ENCODE measurements at places on chromosomes 12 and 14.

- no peak for DNase-seq
These were observed 26.0 kb downstream of the SCYL2 start for GRCh38 chr12:100293017-100293416.

DNA sequence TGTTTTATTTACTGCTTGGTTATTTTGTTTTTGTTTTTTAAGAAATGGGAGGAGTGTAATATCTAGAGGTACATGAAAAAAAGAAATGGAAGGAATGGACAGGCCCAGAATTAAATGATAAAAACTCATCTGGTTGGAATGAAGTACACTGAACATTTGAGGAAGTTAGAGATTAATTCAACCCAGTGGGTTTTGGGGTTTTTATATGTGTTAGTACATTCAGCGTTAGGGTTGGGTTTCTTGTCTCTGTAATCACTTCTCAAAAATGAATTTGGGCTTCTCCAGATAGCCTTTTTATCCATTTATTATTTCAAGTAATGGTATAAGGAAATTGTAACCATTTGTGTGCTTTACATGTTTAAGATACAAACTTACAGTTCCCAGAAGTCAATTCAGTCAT is 19.5 kb upstream of the NUP107 start:
- DNase-seq, result no peak

DNA sequence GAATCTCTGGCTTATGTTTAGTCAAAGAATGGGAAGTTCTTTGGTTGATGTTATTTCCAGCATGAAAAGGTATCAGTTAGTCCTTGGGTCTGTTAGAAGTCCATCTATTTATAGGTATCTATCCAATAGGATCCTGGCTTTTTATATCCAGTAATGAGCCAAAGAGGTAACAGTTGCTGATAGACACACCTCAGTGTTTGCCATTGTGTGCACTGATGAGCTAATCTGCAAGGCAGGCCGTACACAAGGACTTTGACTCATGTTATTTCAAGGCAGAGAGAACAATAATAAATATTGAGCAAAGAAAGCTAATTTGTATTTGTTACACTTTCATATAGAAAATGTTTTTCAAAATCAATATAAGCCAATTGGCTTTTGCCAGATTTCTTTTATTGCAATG is 56.4 kb downstream of the GLT1D1 start:
- DNase-seq, result no peak

GRCh38 chr12:98894412-98895085 is 249.5 kb downstream of the APAF1 start:
- no peak for DNase-seq

DNA sequence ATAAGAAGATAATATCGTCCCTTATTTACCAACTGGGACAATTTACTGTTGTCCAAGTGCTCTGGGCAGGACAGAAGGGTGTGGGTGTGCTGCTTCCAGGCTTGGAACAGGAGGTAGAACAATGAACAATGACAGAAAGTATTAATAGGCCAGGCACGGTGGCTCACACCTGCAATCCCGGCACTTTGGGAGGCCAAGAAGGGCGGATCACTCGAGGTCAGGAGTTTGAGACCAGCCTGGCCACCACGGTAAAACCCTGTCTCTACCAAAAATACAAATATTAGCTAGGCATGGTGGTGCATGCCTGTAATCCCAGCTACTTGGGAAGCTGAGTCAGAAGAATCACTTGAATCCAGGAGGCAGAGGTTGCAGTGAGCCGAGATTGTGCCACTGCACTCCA is 2.5 kb downstream of the IFI27 start:
- no peak for DNase-seq

GRCh38 chr14:88430976-88431375 is 45.5 kb downstream of the SPATA7 start:
- no peak for DNase-seq

- DNase-seq, result no peak
These were observed 7.0 kb upstream of the B4GALNT3 start for GRCh38 chr12:452667-453210.

DNA sequence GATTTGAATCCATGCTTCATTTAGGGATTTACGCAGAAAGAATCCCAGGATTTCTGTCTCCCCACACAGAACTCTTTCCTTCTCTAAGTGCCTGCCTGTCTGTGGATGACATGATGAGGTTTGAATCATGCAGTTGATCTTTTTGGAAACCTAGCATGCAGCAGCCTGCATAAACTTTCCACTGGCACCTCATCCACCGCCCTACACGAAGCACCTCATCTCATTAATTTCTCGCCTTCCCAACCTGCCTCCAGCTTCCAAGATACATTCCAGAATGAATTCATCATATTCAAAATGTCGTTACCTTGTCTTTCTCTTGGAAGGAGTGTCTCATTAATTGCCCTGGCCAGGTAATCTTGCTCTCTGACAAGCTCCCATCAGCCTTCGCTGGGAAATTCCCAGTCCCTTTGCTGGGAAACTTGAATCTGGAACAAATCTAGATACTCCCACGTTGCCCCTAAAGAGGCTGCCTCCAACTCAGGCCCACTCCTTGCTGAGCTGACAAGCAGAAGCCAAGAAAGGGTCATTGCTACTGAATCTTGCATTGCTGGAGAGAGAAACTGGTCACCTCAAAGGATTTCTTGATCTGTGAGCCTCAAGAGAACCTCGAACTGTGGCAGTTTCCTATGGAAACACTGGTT is 48.2 kb downstream of the SERPINA3 start:
- DNase-seq, result no peak

DNA sequence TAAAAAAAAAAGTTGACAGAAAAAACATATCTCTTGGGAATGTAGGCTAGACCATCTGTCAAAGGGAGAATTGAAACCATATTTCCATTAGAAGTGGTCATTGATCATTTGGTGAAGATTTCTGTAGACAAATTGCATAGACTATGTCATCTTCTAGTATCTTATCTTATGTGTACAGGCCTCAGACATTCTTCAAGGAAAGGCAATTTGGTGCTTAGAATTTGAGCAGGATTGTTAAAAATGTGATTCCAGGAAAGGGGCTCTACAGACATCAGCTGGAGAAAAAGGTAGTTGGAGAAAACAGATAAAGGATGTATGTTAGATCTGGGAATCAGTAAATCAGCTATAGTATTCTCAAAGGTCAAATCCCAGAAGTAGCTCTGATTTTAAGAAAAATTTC is 627.1 kb downstream of the TMTC2 start:
- no peak for DNase-seq

GRCh38 chr12:46533723-46534122 is 161.2 kb upstream of the SLC38A2 start:
- no peak for DNase-seq

DNA sequence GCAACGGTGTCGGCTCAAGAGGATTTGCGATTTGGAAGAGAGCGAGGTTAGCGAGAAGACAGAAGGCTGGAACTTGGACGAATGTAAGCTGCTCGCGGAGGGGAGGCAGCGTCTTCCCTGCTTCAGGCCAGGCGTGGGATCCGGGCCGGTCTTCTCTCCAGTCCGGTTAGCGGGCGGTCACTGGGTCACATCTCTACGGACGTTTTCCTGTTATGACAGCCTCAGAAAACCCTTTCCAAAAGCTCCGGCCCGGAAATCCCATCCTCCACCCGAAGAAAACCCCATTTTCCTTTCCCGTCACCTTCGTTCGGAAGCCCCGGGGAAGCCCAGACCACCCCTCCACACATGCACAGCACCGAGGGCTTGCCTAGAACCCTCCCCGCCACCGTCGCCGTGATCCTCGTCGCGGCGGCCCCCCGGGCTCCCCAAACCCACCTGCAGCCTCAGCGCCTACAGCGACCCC is 268 bp downstream of the NDUFB1 start:
- DNase-seq, result no peak

- DNase-seq, result no peak
These were observed 7.9 kb downstream of the GSC start for GRCh38 chr14:94761997-94762377.

GRCh38 chr12:94511506-94511905 is 51.8 kb upstream of the CEP83 start:
- DNase-seq, result no peak

- DNase-seq, result no peak
These were observed 27.9 kb upstream of the CTDSP2 start for GRCh38 chr12:57874166-57875108.

- DNase-seq, result no peak
These were observed 589.3 kb upstream of the TMEM132C start for GRCh38 chr12:127677537-127678131.

GRCh38 chr12:66108386-66108785 is 22.2 kb downstream of the LLPH start:
- no peak for DNase-seq

GRCh38 chr14:49056021-49056420 is 530.2 kb downstream of the RPS29 start:
- no peak for DNase-seq

DNA sequence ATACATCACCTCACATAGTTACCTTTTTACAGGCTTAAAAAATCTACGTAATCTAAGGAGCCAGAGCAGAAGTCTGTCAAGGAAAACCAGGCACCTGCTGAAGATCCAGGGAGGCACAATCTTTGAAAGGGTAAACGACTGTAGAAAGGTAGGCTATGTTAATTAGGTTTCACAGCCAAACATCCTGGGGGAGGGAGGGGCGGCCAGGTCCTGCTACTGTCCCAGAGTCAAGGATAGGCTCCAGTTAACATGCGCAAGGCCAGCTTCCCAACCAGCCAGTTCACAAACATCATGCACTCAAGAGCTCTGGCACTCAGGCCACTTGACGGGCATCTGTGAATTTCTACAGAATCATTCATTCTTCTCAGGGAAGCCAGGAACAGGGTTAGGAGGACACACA is 22.9 kb downstream of the NIN start:
- no peak for DNase-seq

- no peak for DNase-seq
These were observed 616.3 kb downstream of the LRFN5 start for GRCh38 chr14:42222924-42223471.

DNA sequence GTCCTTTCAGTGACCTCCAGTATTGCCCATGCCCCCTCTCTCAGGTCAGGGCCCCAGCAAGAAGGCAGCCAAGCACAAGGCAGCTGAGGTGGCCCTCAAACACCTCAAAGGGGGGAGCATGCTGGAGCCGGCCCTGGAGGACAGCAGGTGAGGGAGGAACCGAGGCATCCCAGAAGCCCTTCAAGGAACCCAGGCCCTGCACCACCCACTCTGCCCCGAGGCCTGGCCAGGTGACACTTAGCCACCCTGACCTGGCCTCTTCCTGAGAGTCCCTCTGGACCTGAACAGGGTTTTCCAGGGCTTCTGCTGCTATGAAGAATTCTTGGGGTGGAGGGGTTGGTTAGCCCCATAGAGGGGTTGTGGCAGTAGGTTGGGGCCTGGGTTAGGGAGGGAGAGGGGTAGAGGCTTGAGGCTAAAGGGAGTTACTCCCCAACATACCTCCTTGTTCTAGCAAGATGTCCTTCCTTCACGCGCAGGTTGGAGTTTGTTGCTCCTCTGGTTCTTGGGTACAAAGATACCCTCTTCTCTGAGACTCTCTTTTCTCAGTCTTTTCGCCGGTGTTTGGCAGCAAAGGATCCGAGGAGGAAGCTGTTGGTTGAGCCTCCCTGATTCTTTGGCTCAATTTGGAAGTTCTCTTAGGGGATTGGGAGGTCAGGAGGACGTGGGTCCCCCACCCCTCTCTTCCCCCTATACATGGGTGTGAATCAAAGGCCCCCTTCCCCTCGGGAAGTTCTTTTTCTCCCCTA is 2.1 kb downstream of the TARBP2 start:
- DNase-seq, result no peak

GRCh38 chr12:118981285-118982211 is at the start of gene SRRM4:
Gene SRRM4, plus strand, starts transcription at chr12:118981541. Its CDS starts 342 bp downstream, at chr12:118981883.
- no peak for DNase-seq

- no peak for DNase-seq
These were observed 23.3 kb downstream of the CLEC1A start for GRCh38 chr12:10075451-10075850.

DNA sequence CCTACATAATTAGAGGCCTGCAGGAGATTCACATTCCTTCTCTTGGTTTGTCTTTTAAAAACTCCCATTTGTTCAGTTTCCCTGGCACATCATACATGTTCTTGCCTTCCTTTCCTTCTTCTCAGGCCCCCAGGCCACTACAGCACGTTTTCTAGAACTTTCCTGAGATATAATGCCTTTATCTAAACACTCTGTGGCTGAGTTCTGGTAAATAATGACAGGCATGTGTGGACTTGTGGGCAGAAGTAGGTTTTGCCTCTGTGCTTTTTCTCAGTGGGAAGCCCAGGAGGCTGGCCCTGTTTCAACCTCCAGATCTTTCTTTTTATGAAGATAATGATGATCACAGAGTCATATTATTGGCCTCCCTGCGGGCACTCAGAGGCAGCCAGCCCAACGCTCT is 117.2 kb downstream of the TMX1 start:
- no peak for DNase-seq

DNA sequence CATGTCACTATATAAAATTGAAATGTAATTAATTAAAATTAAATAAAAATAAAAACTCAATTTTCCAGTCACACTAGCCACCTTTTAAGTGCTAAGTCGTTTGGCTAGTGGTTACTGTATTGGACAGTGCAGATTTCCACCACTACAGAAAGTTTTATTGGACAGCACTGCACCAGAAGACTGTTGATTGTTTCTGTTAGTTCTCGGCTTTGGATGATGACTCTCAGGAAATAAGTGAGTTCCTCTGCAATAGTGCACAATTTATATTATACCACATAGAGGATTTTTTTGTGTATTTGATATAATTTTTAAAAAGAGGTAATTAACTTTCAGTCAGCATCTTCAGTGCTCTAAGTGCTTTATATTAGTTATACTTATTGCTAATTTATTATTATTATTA is 52.7 kb downstream of the FAR2 start:
- DNase-seq, result no peak

DNA sequence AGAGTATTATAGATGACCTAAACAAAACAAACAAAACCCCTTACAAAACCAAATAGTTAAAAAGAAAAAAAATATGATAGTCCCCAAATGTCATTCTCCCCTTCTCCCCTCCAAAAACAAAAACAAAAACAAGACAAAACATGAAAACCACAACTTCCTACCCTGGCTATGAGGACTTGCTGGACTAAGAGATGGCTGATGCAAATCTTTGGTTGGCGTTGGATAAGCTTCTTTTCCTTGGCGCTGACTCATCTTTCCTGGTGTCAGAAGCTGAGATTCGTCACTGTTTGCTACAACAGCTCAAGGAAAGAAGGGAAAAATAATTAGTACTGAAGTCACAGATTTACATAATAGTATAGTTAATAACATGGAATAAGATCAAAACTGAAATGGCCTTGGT is 102.5 kb upstream of the BBS10 start:
- DNase-seq, result no peak

DNA sequence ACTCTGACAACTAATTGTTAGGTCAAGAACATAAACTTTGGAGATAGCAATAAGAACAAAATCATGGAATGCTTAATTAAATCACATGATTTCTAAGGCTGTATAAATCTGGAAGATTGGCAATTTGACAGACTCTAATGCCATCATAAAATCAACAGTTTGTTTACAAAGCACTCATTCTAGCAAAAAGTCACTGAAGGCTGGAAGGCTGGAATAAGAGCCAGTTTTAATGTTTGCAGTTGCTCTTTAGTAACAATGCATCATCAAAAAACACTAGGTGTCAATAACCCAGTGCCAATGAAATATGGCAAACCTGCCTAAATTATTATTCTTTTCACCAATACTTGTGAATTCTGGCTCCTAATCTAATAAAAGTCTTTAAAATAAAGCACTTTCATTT is 65.0 kb downstream of the NUMB start:
- DNase-seq, result no peak

- DNase-seq, result no peak
These were observed 168.6 kb downstream of the ALX1 start for GRCh38 chr12:85448548-85449139.

- no peak for DNase-seq
These were observed 20.2 kb downstream of the TNFAIP2 start for GRCh38 chr14:103143506-103143905.

GRCh38 chr12:127396734-127397133 is 870.2 kb upstream of the TMEM132C start:
- DNase-seq, result no peak

Measured in stimulated activated CD4-positive, alpha-beta T cell treated with anti-CD3 and anti-CD28 coated beads, Interleukin-1b, Interleukin-23, amount 100 ng/mL, for 1 hour (primary cell).